ENCODE measurements at places on chromosomes 7 and 10.

DNA sequence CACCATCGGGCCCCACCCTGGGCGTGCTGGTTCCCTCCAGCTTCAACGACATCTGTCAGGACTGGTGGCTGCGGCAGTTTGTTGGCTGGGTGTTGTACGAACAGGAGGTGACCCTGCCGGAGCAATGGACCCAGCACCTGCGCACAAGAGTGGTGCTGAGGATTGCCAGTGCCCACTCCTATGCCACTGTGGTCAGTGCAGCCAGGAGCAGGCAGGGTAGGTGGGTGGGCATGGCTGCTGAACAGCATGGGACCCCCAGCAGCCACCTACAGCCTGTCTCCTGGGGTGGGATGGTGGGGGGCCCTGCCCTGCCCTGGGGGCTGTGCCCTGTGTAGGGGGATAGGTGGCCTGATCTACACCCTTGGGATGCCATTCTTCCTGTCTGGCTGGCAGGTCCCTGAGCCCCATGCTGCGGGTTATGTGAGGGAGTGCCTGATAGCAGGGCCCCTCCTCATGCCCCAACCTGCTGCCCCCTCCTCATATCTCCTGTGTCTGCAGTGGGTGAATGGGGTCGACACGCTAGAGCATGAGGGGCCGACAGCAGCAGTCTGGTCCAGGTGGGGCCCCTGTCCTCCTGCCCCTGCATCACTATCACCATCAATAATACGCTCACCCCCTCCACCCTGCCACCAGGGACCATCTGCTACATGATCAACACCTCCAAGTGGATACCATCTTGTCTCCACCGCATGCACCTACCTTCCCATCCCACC lies 56.9 kb downstream of the ZNF727 start:
- DNase-seq = no peak

DNA sequence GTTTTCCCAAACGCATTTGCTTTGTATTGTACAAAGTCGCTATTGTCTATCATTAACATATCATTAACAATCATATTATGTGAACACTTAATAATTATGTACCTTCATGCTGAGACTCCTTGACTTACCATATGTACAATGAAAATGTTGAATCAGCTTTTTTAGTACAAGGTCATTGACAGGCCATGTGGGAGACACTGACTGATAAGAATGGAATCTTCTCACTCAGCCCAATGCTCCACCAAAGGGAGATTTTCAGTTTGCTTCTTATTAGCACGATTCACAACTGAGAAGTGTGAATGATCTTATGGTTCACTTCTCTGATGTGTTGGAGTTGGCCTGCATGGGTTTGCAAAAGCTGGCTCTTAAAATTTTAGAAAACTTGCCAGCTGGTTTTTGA lies 253.5 kb upstream of the TEX47 start:
- DNase-seq = no peak

- DNase-seq = peak; percentile 97
Observed at GRCh38 chr10:110567201-110568054, at the start of gene SMC3. Gene SMC3, plus strand, starts transcription at chr10:110567695. Its CDS starts 122 bp downstream, at chr10:110567817.

DNA sequence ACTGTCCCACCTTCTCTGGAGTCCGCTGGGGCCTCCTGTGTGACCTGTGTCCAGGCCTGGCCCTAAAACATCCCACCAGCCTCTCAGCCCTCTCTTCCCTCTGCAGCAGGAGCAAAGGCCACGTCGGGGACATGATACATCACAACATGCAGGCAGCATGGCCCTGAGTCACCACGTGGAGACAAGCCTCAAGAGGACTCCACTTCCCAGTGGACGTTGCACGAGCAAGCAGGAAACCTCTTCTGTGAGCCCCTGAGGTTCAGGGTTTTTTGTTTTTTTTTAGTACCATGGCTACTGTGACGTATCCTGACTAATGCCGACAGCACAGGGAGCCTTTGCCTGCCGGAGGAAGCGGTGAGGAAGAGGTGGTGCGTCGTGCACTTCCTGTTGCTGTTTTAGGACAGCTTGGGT lies 165.9 kb downstream of the DNAJB6 start:
- DNase-seq = no peak

- DNase-seq = no peak
Observed at GRCh38 chr10:5481121-5481520, 18.2 kb downstream of the CALML5 start.

- DNase-seq = no peak
Observed at GRCh38 chr10:88374392-88375175, 208.5 kb downstream of the RNLS start.

DNA sequence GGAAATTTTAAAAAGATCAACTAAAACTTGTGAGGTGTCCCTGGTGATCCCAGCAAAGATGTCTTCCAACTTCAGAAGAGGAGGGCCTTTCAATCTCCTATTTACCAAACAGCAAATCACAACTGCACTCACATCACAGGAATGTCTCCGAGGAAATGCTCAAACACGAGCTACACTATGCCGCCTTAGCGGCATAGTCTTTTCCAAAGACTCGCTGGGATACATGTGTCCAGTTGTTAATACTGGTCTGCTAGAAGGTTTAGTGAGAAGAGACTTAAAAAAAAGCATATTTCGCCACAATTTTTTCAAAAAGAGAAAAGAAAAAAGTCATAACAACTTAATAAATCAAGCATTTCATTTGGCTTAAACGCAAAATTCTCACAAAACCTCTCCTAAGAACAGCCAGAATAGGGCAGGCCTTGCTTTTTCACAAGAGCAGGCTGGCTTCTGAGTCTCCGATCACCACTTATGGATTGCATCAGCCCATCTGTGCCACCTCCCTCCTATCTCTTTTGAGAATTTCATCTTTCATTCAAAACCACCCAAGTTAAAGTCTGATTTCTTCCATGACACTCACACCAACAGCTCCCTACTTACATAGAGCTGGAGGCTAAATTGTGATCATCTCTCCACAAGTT lies 66.1 kb downstream of the GNA12 start:
- no peak for DNase-seq

GRCh38 chr10:6788231-6788630 lies 208.2 kb upstream of the PRKCQ start:
- no peak for DNase-seq

DNA sequence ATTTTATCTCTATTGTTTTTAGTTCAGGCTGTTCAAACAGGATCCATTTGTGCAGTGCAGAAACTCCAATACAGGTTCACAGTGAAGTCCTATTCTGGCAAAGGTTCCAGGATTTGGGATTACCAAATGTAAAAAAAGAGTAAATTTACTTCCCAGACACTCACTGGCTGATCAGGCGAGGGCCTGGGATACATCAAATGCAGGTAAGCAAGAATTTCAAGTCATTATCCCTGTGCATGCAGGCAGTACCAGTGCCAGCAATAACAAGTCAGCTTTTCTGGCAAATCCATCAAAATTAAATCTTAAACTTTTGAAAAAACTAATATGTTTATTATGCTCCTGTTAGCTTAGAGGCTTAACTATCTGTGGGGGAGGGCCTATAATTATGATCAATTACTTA lies 6.3 kb downstream of the CDK6 start:
- no peak for DNase-seq

DNA sequence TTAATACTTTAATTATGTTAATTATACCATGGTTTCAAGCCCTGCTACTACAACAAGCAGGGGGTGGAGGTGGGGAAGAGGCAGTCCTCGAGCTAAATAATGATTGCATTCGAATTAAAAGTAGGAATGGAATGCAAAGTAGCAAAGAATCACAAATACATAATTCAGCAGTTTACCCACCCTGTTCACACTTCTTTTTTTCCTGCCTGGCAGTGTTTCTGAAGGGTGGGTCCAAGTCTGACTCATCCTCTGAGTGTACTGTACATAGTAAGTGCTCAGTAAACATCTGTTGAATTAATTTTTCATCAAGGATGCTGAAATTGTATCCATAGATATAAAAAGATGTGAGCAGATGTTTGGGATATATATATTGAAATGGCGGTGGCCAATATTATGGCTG lies 778.8 kb downstream of the LRMDA start:
- DNase-seq = no peak

GRCh38 chr10:17001297-17001744 lies 128.3 kb downstream of the CUBN start:
- no peak for DNase-seq

- DNase-seq = no peak
Observed at GRCh38 chr7:114678116-114678515, 243.8 kb upstream of the MDFIC start.

- DNase-seq = no peak
Observed at GRCh38 chr7:141788296-141788695, 1.7 kb upstream of the TAS2R5 start.

DNA sequence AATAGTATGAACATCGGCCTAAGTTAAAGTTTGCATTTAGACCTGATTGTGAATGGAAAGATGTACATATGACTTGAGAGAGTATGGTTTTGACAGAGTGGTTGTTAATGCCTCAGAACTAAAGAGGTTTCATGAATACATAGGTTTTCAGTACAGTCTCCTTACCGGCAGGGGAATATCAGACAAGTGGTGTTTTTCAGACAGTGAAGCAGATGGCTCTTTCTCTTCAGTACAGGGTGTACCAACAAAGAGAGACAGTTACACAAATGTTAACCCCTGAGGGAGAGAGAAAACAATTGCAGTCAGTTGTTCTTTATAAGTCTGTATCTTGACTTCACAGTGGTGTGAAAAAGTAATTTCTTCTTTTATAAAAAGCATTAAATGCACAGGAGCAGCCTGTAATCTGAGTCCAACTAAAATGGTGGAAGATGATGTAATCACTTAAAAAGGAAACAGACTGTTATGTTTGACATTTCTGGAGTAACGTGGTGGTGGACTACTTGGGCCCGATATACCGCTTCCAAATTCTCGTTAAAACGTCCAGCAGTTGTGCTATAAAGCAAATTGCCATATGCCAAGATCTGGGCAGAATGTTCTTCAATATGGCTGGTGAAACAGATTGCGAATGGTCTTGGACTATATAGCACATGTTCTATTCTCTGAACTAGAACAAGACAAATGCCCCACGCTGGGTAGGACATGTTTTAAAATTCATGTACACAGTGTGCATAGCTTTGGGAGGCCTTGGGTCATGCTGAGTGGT lies 69.2 kb downstream of the SDK1 start:
- DNase-seq = peak; percentile 46

GRCh38 chr10:97006364-97006763 lies 174.3 kb downstream of the LCOR start:
- no peak for DNase-seq

DNA sequence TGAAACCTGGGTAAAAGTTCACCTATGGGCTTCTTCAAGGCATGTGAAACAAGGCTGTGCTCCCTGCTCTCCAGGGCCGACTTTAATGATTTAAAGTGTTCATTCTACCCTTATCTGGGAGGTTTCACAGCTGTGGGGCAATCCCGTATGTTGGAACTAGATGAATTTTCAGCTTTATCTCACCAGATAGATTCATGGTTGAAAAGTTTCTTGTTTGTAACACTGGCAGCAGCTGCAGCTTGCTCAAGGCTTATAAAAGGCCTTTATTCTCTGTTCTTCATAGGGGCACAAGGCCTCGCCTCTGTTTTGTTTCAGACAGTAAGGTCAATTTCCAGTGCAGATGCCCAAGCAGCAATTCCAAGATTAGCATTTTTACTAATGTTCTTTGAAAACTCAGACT lies 70.4 kb upstream of the DNAJB12 start:
- DNase-seq = no peak

- no peak for DNase-seq
Observed at GRCh38 chr7:3981281-3981680, 680.2 kb downstream of the SDK1 start.

GRCh38 chr7:84149573-84149972 lies 45.0 kb downstream of the SEMA3A start:
- DNase-seq = no peak

- DNase-seq = no peak
Observed at GRCh38 chr10:88890681-88891381, 10.8 kb downstream of the STAMBPL1 start.

DNA sequence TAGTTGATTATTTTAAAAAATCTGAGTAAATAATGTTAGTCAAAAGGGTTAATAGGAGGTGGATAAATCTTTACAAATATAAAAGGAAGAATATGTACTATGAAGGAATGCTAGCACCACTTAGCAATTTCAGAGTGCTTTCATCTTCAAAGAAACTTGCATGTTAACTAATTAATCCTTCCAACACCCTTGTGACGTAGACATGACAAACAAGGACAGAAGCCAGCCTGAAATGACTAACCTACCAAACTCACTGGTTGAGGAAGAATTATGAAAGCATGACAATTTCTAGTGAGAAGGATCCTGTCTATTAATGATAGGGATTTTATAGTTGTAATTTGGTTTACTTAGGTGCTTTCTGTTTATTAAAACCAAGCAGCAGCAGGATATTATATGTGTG lies 468.0 kb upstream of the FZD8 start:
- no peak for DNase-seq

GRCh38 chr10:131437556-131438475 lies 126.3 kb upstream of the TCERG1L start:
- DNase-seq = no peak

DNA sequence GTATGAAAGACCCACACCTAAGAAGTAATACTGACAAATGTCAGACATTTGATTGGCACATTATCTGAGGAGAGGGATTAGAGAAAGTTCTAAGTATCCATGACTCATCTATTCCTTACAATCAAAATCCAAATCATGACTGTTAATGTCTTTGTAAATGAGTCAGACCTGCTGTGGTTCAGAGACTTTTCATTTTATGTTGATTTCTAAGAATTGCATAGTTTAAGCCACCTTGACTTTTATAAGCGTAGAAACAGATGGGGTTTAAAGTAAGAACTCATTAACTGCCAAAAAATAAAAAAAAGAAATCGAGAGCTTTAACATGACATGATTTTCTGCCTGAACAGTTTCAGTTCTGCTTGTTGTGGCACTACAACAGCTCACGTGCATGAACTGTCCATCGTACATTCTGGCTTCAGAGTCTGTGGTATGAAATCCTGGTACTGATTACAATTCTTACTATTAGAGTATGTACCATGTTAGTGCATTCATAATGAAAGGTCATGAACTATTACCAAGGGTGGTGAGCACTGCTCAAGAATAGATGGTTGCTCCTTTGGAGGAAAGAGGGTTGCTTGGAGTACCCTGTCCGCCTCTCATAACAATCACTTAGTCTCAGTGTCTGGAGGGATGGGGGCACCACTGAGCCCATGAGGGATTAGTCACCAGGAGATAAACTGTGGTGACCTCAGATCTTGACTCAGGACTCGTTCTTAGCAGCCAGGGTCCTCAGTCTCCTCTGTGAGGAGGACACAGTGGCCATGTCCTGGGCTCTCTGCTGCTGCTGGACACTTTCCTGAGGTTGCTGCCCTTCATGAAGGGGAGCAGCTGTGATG lies 42.2 kb downstream of the ACSM6 start:
- no peak for DNase-seq

- DNase-seq = no peak
Observed at GRCh38 chr10:91250341-91250740, 29.9 kb downstream of the PCGF5 start.

Data from NCI-H1436 (cell line).